ENCODE measurements at places on chromosomes 7 and 10. TPM values are rescaled to one million over a fixed set of nuclear protein-coding genes. Genes with fewer than 3 reads are reported as not detected.

DNA sequence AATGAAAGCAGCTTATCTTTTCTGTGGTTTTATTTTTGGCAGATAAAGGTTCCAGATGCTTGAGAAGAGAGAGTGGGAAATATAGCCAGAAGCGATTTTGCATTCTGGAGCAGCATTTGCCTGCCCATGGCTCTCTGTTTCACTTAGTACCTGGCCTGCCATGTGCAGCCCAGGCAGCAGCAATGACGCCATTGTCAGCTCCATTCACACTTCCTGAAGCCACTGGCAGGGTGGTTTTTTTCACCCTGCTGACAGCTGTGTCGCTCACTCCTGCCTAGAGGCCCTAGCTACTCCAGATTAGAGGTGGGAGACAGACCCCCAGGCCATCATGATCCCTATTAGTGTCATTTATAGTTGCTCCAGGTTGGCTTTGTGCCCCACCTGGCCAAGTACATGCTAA is 30.1 kb upstream of the NEUROD6 start:
- no peaks in the 10 kb centered on the region for H3K4me1 ChIP-seq
- no peak for DNase-seq
- H3K27ac ChIP-seq = no peak overlapping the region
- H3K4me3 ChIP-seq = no peak overlapping the region
- no peaks in the 10 kb centered on the region for H3K36me3 ChIP-seq

- H3K27ac ChIP-seq = no peak overlapping the region
- no peak for DNase-seq
- H3K4me3 ChIP-seq = peak overlapping the region; percentile 83
- H3K27me3 ChIP-seq = no peaks in the 10 kb centered on the region
- H3K4me1 ChIP-seq = peaks cover 2% of the 10 kb centered on the region
Measured at GRCh38 chr7:35695987-35696386, 1.1 kb upstream of the HERPUD2 start.

DNA sequence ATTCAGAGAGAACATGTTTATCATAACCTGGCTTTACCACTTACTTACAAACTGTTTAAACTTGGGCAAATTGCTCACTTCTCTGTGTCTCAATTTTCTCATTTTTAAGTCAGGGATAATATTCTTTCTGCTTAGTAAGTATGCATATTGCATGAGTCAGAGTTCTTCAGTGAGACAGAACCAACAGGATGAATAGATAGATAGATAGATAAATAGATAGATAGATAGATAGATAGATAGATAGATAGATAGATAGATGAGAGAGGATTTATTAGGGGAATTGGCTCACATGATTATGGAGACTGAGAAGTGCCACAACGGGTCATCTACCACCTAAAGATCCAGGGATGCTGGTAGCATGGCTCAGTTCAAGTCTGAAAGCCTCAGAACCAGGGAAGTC is 15.7 kb upstream of the SMIM30 start:
- H3K27me3 ChIP-seq = no peaks in the 10 kb centered on the region
- H3K36me3 ChIP-seq = no peaks in the 10 kb centered on the region
- DNase-seq = no peak
- no peaks in the 10 kb centered on the region for H3K4me1 ChIP-seq
- H3K4me3 ChIP-seq = no peak overlapping the region

DNA sequence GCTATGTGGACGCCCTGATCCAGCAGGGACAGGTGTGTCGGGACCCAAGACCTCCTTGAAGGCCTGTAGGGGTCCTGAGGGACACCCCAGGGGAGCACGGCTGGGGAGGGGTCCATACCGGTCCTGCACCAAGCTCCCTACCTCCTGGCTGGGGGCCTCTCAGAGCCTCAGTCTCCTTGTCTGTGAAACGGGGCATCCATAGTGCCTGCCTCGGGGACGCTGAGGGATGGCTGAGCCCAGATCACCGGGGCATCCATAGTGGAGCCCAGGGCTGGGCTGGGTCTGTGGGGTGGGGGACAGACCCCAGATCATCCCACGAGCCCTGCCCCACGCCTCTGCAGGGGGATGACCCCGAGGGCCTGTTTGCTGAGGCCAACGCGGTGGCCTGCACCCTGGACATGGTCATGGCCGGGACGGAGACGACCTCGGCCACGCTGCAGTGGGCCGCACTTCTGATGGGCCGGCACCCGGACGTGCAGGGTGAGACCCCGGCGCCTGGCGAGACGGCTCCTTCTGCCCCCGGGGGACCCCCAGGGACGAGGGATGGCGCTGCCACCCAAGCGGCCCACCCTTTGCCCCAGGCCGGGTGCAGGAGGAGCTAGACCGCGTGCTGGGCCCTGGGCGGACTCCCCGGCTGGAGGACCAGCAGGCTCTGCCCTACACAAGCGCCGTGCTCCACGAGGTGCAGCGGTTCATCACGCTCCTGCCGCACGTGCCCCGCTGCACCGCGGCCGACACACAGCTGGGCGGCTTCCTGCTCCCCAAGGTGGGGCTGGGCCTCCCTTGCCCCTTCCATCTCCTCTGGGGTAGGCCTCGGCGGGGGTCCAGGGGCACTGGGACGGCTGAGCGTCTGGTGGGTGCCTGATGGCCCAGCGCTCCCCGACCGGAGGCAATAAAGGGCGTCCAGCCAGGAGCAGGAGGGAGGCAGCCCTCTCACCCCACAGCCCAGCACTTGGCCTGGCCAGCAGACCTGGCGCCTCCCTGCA is 4.1 kb downstream of the CYP2W1 start:
- H3K27ac ChIP-seq = no peak overlapping the region
- no peak overlapping the region for H3K4me3 ChIP-seq
- DNase-seq = no peak
- no peaks in the 10 kb centered on the region for H3K27me3 ChIP-seq

DNA sequence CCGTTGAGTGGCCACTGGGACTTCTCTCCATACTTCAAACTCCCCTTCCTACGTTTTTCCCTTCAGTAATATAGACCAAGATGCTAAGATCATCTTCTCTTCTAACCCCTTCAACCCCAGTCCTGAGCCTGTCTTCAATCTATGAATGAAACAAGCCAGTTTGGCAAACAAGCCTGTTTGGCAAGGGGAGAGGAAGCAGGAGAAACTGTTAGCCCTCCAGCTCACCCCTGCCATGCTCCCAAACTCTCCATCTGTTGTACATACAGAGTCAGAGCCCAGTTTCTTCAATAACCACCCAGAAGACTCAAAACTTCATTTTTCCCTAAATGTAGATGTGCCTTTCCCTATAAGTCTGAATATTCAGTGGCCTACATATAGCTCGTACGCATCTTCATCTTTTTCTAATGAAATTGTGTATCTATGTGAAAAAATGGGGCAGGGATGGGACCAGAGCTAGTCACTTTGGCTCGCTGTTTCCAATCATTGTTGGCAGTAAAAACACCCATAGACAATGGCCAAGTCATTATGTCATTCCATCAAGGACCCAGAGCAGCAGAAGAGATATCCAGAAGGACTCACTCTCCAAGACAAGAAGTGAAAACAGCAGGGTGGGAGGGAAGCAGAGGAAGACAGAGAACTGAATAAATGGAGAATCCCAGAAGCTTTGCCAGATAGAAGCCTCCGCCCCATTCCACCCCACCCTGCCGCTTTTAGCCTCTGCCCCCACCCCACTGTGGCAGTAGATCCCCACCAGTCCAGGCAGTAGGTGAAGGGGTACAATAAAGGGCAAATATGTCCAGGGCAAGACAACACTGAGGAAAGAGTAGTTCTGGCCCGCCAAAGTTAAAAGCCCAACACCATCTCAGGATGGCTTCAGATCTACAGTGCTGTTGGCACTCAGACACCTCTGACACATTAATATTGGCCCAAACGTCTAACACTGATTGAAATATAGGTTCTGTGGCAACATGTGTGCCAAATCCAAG is 87.3 kb downstream of the DOCK4 start:
- DNase-seq = no peak
- H3K27ac ChIP-seq = no peak overlapping the region
- H3K27me3 ChIP-seq = no peaks in the 10 kb centered on the region
- no peaks in the 10 kb centered on the region for H3K4me1 ChIP-seq

GRCh38 chr10:84522612-84523462 is 194.4 kb downstream of the CCSER2 start:
- no peaks in the 10 kb centered on the region for H3K27me3 ChIP-seq
- no peak overlapping the region for H3K27ac ChIP-seq
- H3K36me3 ChIP-seq = no peaks in the 10 kb centered on the region
- no peak for DNase-seq
- H3K4me1 ChIP-seq = peaks cover 9% of the 10 kb centered on the region
- no peak overlapping the region for H3K4me3 ChIP-seq

DNA sequence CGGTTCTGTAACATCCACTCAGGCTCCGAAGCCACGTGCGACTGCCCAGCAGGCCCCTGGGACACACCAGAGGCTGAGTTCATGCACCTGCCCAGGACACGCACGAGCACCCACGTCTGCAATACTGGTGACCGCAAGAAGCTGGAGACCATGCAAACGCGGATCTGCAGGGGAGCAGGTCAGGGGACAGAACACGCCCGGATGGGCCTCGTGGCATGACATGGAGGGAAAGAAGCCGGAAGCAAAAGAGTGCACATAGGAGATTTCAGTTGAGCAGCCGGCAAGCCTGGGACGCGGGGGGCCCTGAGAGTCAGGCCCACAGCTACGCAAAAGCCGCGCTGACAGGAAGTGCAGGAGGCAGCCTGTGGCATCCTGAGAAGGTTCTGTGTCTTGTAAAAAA is 73.7 kb downstream of the FOXL3 start:
- H3K4me3 ChIP-seq = no peak overlapping the region
- no peak overlapping the region for H3K27ac ChIP-seq
- no peaks in the 10 kb centered on the region for H3K27me3 ChIP-seq
- DNase-seq = no peak
- H3K4me1 ChIP-seq = no peaks in the 10 kb centered on the region

ASZ1 gene
- not detected for total RNA-seq

ERVW-1 gene
- not detected for total RNA-seq

PRRT4 gene
- 0.34 TPM for total RNA-seq

STRIP2 gene
- total RNA-seq = 7.9 TPM
